ENCODE measurements at places on chromosomes 2 and 18.

DNA sequence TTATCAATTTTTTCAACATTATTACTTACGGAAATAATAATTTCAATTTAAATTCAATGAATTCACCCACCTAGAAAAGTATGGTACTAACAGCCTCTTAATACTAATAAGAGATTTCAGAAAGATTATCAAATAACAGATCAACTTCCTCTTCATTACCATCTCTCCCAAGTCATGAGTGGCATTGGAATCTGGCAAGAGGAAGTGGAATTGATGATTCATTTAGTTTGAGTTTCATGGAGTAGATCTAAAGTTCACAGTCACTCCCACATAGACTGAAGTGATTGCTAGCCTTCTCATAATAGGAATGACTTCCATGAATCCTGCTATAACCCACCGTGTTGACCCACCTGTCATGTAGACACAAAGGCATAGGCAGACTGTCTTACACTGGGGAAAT lies 77.7 kb upstream of the WDR75 start:
- no peak for DNase-seq

DNA sequence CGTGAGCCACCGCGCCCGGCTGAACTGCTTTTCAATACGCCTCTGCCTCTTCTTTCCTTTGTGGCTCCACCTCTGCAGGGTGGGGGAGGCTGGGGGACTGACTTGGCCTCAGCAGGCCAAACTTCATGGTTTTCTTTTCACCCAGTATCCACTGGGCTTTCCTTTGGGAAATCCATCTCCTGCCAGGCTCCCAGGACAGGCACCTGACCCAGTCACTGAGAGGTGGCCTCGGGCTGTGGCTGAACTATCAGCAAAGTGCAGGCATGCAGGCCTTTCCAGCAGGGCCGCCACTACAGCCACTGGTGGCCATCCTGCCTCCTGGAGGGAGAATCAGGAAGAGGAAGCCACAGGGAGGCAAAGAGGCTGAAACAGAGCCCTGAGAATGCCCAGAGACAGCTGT lies 33.4 kb upstream of the SEMA4C start:
- DNase-seq, result no peak

GRCh38 chr2:47299555-47299954 lies 103.4 kb upstream of the MSH2 start:
- peak; percentile 97 for DNase-seq

GRCh38 chr18:27656167-27656778 lies 471.2 kb upstream of the CHST9 start:
- no peak for DNase-seq

DNA sequence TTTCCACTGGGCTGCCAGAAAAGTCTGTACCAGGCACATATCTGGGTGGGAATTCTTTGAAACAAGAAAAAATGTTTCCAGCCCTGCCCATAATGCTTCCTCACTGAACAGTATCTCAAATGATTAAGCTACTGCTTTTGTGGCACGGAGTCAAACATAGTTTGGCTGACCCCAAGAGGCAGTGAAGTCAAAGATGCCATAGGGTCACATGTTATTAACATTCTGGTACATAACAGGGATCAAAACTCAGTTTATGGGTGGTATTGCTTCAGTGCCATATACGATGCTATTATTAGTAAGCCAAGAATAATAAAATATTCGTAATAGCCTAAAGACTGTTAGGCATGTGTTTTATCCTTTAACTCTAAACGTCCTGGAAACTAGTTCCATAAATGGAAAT lies 112.4 kb downstream of the FEZ2 start:
- peak; percentile 95 for DNase-seq

DNA sequence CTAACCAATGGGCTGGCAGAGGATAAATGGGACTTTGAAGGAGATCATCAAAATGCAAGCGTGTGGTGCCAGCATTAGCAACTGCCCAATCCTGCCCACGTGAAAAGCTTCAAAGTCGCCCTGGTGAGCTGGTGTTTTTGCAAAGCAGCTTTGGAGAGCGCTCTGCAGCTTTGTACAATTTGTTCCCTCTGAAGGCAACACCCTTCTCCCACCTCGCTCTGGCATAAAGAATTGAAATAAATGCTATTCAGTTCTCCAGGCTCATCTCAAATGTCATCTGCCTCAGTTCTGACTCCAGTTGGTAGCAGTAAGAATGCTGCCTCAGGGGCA lies 3.5 kb downstream of the COPS9 start:
- no peak for DNase-seq

- no peak for DNase-seq
Measured at GRCh38 chr2:171307560-171307959, 126.2 kb downstream of the METTL8 start.

DNA sequence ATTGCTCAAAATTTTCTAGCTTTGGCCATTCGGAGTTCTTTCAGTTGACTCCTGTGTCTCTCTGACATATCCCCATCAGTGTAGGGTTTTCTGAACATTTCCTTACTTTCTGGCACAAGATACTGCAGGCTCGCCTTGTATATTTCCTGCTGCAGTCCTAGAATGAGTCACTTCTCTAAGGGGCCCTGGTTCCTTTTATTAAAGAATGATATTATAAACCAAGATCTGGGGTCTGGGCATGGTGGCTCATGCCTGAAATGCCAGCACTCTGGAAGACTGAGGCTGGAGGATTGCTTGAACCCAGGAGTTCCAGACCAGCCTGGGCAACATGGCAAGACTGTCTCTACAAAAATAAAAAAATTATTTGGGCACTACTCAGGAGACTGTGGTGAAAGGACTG lies 3.0 kb upstream of the RPL37A start:
- DNase-seq, result peak; percentile 42

- no peak for DNase-seq
Measured at GRCh38 chr2:12722447-12723316, 5.9 kb downstream of the TRIB2 start.

- DNase-seq, result no peak
Measured at GRCh38 chr2:27990030-27990590, 99.6 kb downstream of the BABAM2 start.

DNA sequence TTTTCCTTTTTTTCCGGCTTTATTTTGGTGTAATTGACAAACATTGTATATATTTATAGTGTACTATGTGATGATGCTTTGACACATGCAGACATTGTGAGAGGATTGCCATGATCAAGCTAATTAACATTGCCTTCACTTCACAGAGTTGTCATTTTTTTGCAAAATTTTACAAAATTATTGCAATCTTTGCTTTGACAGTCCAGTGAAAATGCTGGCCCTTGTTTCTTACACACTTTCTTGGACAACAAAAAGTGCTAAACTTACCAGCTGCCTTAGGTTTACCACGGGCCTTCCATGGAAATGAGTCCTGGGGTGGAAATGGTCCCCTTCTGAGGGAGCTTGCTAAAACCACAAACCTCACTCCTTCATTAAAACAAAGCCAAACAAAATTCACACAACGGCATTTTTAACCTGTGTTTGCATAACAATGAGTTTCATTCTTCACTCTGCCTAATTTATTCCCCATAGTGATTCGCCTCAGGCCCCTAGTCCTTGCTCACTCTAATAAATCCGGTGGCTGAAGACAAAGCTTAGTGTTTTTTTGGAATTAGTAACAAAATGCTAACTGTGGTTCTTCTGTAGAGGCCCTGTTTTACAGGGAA lies 32.2 kb downstream of the LINC00305 start:
- no peak for DNase-seq

DNA sequence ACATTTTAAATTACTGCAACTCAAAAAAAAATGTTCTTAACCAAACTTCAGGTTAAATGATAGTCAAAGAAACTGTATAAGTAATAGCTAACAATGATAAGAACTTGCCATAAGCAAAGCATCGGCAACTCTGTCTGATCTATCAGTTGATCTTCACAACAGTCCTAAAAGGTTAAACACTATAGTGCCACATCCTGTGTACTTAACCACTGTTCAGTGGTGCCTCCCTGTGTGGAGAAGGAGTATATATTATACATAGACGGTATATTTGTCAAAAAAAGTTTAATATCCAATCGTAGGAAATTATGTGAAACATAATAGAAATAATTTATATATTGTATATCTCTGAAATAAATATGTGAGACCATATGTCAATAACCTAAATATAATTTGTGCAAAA lies 13.0 kb downstream of the DTNA start:
- DNase-seq, result peak; percentile 43

- no peak for DNase-seq
Measured at GRCh38 chr18:43751203-43751602, 473.9 kb upstream of the SYT4 start.

DNA sequence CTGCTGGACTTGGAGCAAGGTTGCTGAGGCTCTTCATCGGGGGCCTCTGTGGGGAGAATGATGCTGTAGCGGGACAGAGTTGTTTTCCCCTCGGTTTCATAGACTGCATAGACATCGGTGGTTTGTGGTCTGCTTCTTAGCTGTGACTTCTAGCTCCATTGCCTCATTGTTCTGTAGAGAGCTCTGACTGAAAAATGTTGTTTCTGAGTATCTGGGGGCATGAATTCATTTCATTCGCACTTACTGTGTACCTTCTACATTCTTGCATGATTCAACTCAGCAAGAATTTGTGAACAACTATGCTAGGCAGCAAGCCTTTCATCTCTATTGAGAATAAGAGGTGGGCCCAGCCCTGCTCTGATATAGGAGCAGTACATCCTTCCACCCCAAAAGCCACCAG lies 406.8 kb downstream of the NBAS start:
- no peak for DNase-seq

DNA sequence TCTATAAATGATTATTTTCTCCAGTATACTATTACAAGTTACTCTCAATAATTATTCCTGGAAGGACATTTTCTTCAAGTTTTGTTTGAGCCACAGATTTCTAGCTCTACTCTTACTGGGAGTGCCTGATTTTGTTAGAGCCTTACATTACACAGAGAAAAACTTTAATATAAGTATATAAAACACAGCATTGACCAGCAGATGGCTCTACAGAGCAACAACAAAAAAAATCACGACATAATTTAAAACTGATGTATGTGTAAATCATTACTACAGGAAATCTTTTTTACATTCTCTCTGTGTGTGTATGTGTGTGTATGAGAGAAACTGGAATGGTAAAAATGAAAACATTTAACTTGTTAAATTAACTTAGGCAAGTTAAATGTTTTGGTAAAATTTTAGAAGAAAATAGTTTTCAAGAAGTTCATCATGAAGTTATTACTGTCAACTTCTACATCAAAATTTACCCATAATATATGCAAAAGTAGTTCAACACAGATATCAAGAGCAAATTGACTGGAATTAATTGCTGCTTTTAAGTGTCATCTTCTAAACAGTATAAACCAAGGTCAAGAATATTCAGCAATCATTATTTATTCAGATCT lies 103.3 kb downstream of the MDH1 start:
- peak; percentile 67 for DNase-seq

DNA sequence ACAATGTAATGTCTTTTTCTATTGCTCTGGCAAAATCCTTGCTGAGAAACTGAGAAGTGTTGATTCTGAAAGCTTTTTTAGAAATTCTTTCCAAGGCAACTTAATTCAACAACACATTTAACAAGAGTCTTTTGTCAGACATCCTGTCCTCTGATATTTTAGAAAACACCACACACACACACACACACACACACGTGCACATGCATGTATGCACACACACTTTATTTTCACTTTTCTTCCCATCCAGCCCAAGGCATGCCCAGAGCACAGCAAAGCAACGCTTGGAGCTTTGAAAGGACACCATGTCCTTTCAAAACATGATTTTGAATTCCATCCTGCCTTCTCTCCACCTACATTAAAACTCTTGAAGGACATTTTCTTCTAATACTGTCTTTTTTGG lies 116.1 kb downstream of the ATL2 start:
- DNase-seq, result no peak

DNA sequence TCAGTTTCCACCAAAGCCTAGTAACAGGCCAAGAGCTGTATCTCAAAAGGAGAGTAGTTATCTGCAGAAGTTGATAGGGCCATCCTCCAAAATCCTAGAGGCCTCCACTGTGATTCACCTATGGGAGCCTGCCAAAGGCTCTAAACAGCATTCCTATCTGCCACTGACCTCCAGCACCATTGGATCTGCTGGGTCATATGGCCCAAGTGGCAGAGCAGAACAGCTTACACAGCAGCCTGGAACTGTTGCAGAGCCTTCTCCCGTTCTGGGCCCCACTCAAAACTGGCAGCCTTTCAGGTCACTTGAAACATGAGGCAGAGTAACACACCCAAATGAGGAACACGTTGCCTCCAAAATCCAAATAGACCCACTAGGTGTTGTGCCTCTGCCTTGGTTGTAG lies 345.2 kb upstream of the RND3 start:
- no peak for DNase-seq

- DNase-seq, result peak; percentile 47
Measured at GRCh38 chr2:101983486-101983885, 8.3 kb upstream of the IL1R2 start.

DNA sequence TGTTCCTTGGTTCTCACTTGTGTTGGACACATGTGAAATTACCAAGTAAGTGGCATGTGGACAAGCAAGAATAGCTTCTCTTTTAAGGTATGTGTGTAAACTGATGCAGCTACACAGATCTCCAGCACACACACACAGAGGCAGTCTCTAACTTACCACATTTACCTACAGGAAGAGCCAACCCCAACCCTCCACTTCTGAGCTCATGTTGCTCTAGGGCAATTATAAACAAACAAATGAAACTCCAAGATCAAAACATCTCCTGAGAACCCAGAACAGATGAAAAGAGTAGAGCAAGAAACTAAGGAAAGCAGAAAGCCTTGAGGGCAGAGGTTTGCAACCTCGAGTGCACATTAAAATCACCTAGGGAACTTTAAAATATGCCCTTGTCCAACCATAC lies 16.0 kb upstream of the TMEM37 start:
- DNase-seq, result no peak

GRCh38 chr2:207037896-207038295 lies 98.6 kb downstream of the CPO start:
- DNase-seq, result no peak

GRCh38 chr2:208359632-208359986 lies 47.0 kb upstream of the PTH2R start:
- no peak for DNase-seq

DNA sequence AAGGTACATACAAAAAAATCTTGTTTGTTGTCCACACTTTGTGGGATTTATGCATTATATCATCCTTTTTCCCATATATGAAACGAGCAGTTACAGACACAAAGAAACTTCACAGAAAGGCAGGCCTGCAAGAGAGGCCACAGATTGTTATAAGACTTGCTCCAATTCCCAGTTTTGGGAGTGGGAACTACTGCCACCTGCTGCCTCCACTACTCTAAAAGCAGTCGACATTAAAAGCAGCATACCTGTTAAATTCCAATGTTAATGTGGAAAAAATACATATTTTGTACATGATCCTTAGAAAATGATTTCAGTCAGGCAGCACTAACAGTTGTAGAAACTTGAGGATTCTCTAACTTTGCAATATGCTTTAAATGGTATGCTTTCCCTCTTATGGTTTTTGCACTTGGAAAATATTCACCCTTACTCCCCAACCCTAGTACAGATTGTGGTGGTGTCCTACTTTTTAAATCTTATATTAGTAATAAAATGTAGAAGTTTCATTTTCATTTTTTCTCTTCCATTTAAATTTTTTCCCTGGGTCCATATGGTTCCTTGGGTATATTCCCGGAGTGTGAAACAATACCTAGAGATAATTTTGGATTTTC lies 37.9 kb downstream of the SLC38A11 start:
- peak; percentile 58 for DNase-seq

GRCh38 chr2:128307595-128307994 lies 11.1 kb downstream of the HS6ST1 start:
- DNase-seq, result no peak

GRCh38 chr18:35426786-35427185 lies 49.6 kb upstream of the ZNF396 start:
- DNase-seq, result no peak

GRCh38 chr2:105747991-105748390 lies 3.3 kb downstream of the NCK2 start:
- peak; percentile 12 for DNase-seq

Data from fibroblast of villous mesenchyme (primary cell).